A172 (cell line): ENCODE measurements at places on chromosomes 5 and 9. TPM values are rescaled to one million over a fixed set of nuclear protein-coding genes. Genes with fewer than 3 reads are reported as not detected.

TMEM174 gene
- not detected in 2 replicates for total RNA-seq

PCDHGC4 gene
- 0.22 TPM in 1 of 2 replicates, not detected in the other for total RNA-seq

EMB gene
- 0.12 TPM in 1 of 2 replicates, not detected in the other for total RNA-seq

ANKRD20A1 gene
- total RNA-seq = not detected in 2 replicates

GAPT gene
- total RNA-seq = not detected in 2 replicates

ECSCR gene
- total RNA-seq = 0.62 and 1.8 TPM in 2 replicates

GABRA1 gene
- 1.4 TPM in 1 of 2 replicates, not detected in the other for total RNA-seq

GMCL2 gene
- not detected in 2 replicates for total RNA-seq

PLPP6 gene
- total RNA-seq = 7.0 and 8.2 TPM in 2 replicates

PCDHGA3 gene
- 0.14 TPM in 1 of 2 replicates, not detected in the other for total RNA-seq

TGFBR1 gene
- 30.3 and 31.1 TPM in 2 replicates for total RNA-seq

GFI1B gene
- total RNA-seq = 0.19 and 0.47 TPM in 2 replicates

SLC36A2 gene
- total RNA-seq = not detected in 2 replicates

CANX gene
- 1,115 and 1,359 TPM in 2 replicates for total RNA-seq

ARSI gene
- 1.9 and 5.0 TPM in 2 replicates for total RNA-seq

TMEM161B gene
- 13.8 and 15.9 TPM in 2 replicates for total RNA-seq

CNTNAP3 gene
- total RNA-seq = 1.8 and 3.8 TPM in 2 replicates

ADAMTSL2 gene
- total RNA-seq = 0.12 and 0.16 TPM in 2 replicates

ENHO gene
- 0.43 and 1.1 TPM in 2 replicates for total RNA-seq
